ENCODE measurements at places on chromosomes 13 and 19.

DNA sequence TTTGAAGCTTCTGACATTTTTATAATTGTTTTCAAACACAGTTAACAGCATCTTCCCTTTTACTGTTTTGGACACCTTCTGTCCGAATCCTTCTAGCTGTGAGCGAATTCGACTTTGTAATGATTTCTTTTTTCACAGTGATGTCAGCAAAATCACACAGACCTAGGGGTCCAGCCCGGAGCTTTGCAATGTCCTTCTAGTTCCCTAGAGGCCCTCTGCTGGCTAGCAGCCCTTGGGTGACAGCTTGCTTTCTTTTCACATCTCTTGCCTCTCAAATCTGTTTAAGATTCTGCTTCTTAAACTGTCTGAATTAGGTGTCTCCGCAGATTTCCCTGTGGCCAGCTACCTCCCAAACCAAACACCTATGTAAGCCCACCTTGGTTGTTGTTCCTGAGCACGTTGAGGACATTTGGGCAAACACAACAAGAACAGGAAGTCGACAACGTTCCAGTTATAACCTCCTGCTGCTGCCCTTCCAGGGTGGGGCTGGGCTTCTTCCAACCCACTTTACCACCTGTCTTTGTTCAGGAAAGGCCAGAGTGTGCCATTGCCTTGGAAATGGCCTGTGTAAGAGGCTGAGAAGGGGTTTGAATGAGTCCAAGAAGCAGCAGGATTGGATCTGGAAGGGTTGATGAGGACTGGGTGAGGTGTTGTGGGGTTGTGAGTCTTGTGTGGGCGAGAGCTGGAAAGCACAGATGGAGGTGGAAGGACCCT is 123.1 kb downstream of the ATP8A2 start:
- DNase-seq: no peak

DNA sequence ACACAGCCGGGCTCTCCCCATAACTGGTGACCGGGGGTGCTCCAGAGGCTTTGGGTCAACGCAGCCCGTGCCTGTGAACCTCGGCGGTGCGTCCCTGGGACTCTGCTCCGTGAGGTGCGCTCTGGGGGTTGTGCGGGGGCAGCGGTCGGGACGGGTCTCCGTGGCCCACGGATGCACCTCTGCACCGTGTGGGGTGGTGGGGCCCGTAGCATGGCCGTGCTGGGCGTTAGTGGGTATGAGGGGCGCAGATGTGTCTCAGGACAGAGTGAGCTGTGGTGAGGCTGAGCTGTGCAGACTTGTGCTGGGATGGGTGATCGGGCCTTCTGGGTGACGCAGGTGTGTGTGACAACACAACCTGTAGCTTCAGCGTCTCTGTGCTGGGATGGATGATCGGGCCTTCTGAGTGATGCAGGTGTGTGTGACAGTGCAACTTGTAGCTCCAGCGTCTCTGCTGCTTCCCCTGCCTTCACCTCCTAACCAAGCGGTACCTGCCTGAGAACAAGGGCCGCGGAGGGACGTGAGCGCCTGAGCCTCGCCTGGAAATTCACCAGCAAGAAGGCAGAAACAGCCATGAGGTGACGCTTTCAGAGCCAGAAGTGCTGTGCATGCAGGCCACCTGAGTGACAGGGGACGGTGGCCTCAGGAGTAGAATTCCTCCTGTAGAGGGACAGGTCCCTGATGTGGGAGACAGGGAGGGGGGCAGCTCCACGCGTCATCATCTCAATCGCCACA is 599 bp downstream of the ZNF331 start:
- DNase-seq: no peak

DNA sequence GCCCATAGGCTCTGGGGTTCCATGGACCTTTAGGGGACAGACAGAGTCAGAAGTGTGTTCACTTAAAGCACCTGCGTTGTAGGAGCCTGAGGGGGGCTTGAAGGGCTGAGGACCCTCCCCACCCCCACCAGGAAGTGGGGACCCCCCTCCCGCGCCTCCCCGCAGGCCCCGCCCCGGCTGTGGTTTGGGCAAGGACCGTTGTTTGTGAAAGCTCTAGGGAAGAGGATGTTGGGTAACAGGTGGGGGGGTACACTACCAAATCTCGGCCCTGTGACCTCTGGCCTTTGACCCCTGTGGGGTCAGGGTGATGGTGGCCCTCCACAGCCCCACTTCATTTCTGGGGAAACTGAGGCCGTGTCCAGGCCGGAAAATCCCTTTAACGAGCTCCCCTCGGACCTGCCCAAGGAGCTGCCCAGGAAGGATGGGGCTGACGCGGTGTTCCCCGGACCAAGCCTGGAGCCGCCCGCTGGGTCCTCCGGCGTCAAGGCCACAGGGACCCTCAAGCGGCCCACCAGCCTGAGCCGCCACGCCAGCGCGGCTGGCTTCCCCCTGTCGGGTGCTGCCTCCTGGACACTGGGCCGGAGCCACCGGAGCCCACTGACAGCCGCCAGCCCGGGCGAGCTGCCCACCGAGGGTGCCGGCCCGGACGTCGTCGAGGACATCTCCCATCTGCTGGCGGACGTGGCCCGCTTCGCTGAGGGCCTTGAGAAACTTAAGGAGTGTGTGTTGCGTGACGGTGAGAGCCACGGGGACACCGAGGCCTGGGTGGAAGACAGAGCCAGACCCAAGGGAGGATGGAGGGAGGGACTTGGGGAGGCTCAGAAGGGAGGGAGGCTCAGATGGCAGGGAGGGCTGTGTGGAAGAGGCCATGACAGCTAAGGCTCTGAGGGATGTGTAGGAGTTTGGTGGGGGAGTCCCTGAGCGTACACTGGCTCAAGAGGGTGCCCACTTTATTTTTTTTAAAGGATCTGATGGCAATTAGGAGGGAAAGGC is 1.3 kb downstream of the ARHGAP45 start:
- DNase-seq: no peak

DNA sequence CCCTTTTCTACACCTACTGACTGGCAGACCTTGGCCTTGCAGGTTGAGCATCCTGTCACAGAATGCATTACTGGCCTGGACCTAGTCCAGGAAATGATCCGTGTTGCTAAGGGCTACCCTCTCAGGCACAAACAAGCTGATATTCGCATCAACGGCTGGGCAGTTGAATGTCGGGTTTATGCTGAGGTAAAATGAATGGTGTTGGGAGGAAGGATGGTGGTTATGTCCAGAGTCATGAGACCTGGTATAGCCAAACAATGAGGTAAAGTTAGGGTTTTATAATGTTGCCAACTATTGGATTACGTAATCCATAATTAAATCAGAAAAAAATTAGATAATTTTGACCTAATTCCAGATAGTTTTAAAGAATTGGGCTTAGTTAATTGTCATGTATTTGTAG is 212.5 kb downstream of the PCCA start:
- DNase-seq: peak; percentile 70

GRCh38 chr13:23570099-23570920 is at the start of gene TNFRSF19:
TNFRSF19 (plus strand) TSS chr13:23570412; CDS start chr13:23590184, 19,772 bp downstream.
- no peak for DNase-seq

DNA sequence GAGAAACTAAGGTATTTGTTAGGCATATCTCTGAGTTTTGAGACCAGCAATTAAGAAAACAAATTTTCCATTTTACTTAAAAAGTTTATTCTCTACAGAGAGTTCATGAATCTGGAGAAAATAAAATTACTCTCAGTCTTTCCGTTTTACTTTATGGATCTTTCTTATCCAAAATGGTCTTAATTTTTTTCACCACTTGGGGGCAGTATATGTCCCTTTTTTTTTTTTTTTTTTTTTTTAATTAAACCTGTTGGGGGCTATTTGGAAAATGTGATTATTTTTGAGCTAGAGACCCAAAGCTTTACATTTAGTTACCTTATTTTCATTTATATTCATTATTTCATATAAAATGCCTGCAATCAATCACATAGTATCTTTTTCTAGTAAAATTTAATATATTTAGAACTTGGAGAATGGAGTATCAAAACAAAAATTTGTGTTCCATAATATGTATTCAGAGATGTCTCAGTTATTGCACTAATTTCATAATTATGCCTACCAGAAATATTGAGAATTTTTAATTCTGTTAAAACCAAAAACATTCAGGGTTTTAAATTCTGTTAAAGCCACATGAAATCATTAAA is 27.1 kb downstream of the PIBF1 start:
- no peak for DNase-seq

- no peak for DNase-seq
These were observed 83.2 kb downstream of the RUBCNL start for GRCh38 chr13:46303742-46304385.

GRCh38 chr19:18176367-18177310 is 3.0 kb downstream of the IFI30 start:
- DNase-seq: no peak

GRCh38 chr19:38514812-38515633 is 81.5 kb downstream of the RYR1 start:
- peak; percentile 45 for DNase-seq

- no peak for DNase-seq
These were observed 46.9 kb downstream of the KLF2 start for GRCh38 chr19:16371540-16371986.

DNA sequence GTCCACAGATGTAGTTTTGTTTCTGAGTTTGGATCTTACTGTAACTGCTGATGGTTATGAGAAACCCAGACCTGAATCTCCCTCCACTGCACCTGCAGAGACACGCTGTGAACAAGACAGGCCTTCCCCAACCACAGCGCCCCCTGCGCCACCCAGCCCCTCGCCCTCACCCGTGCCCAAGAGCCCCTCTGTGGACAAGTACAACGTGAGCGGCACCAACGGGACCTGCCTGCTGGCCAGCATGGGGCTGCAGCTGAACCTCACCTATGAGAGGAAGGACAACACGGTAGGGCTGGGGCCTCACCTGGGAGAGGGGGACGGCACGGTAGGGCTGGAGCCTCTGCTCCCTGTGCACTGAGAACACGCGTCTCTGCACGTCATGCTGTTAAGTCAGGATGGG is 22.3 kb downstream of the LAMP1 start:
- no peak for DNase-seq

DNA sequence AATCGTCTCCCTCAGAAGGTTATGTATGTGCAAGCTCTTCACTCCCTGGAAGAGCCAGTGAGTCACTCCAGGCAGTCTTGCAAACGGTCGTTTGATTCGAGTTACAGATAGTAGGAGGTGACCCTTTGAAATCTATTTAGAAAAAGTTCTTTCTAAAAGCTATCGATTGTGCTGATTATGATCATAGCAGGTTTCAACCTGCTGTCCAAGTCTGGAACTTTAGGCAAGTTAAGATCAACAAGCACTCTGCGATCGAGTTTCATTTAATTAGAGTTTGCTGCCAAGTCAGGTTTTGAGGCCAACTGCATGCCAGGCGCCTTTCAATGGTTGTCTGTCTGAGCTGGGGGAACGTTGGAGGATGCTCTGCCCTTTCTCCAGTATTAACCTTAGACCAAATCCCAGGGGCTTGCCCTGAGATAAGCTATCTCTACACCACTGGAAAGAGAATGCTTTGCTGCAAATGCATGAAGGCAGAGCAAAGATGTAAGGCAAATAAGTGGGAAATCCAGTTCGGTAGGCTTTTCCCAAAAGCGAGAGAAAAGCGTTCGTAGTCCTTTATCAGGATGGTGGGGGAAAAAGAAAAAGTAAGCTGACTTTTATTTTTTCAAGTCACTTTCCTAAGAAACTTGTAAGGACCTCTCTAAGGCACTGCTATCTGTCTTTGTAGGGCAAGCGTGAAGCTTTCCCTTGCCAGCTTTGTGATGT is 287.5 kb downstream of the ATP8A2 start:
- DNase-seq: peak; percentile 50

DNA sequence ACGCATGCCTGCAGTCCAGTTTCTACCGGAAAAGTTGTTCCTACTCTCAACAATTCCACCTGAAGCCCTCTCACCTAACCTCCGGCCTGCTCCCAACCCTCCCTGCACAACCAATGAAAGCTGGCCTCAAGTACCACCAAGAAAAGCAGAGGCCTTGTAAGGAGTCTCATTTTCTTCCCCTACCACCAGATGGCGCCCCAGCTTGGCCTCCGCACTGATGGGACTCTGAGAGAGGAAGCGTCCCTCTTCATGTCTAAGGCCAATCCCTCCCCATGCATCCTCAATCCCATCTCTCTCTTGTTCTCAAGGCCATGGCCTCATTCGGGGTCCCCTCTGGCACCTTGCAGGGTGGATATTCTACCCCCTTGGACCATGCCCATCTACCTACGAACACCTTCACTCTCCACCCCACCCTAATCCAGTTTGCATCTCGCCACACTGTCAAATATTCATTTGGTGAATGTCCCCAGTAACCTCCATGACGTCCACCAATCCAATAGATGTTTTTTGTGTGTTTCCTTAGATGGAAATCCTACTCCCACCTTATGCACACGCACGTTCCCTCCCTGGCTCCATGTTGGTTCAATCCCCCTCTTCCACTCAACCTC is 412.8 kb downstream of the ZNF536 start:
- no peak for DNase-seq
